ENCODE measurements at places on chromosomes 2 and 18.

DNA sequence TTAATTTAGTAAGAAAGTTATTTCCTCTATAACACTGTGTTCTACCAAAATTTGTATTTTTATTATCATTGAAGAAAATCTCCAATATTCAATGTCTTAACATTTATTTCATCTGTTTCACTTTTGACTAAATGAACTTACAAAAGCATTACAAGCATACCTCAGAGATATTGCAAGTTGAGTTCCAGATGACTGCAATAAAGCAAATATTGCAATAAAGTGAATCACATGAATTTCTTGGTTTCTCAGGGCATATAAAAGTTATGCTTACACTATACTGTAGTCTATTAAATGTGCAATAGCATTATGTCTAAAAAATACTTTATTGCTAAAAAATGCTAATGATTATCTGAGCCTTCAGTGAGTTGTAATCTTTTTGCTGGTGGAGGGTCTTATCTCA, 78.3 kb downstream of the TTC32 start:
- DNase-seq = no peak

DNA sequence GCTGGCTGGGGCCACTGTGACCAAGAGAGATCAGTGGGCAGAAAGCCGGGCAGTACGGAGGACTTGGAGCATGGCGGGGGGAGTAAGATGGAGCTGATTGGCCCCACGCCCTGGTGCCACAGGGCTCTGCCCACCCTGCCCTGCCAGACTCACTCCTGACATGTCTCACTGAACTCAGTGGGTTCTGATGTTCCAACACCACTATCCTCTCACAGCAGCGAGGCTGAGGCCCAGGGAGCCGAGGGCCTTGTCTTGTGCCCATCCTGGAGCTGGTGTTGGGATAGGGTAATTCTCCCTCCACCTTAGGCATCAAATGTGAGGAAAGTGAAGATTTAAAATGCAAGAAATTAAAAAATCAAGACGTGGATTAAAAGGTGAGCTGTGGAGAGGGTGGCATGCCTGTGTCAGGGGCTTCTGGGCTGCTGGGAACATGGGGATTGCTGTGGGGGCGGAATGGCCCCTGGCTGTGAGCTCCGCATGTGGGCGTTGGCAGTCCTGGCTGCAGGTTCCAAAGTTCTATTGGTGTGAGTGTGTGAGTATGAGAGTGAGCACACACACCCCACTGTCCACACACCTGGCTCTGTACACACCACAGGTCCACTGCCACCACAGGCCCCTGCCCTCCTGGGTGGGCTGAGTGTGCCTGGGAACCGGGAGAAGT, 283.5 kb upstream of the HS6ST1 start:
- DNase-seq = no peak

DNA sequence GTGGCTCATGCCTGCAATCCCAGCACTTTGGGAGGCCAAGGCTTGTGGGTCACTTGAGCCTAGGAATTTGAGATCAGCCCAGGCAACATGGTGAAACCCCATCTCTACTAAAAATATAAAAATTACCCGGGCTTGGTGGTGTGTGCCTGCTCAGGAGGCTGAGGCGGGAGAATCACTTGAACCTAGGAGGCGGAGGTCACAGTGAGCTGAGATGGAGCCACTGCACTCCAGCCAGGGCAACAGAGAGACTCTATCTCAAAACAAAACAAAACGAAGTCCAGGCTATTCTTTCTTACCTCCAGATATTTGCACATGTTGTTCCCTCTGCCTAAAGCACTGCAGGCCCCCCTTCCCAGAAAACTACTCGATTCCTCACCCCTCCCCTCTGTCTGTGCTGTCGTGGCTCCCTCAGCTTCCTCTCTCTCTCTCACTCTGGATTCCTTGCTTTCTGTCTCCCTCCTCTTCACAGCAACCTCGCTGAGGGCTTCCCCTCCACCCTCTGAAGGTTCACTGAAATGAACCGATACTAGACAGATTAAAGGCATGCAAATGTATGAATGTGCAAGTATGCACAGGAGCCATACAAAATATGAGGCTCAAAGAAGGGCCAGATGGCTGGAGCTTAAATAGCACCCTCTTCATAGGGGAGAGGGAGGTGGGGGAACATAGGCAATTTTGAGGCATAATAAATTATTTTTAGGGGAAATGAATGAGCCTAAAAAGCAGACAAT, 18.5 kb downstream of the TMEM177 start:
- DNase-seq = no peak

DNA sequence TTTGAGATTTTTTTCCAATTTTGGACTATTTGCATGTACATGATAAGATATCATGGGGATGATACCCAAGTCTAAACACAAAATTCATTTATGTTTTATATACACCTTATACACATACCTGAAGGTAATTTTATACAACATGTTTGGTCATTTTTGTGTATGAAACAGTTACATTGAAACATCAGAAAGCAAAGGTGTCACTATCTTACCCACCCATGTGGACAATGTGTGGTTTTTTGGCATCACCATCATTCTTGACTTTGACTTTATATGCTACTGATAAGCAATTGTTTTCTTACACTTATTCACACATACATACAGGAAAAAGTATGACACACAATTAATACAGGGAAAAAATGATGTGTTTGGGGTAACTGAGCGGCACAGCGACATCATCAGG, 51.0 kb upstream of the ACVR1 start:
- no peak for DNase-seq

GRCh38 chr2:121038891-121039616, 245.9 kb downstream of the TFCP2L1 start:
- peak; percentile 21 for DNase-seq

- DNase-seq = peak; percentile 4
Observed at GRCh38 chr2:206920951-206921350, 18.4 kb upstream of the CPO start.

DNA sequence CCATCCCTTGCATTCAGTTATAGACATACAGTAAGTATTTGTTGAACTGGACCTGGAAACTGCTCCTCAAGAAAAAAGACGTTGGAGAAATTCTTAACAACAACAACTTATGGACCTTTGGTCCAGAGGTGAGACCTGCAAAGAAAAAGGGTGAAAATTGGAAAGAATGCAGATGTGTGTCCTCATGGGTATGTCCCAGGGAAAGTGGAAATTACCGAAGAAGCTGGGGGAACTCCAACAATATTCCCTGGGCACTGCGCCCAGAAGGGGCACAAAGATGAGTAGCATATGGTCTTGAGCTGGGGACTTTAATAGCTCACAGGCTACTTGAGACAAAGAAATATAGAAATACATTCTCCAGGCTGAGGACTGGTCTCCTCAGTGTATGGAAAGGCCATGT, 35.5 kb upstream of the YWHAQ start:
- DNase-seq = no peak

DNA sequence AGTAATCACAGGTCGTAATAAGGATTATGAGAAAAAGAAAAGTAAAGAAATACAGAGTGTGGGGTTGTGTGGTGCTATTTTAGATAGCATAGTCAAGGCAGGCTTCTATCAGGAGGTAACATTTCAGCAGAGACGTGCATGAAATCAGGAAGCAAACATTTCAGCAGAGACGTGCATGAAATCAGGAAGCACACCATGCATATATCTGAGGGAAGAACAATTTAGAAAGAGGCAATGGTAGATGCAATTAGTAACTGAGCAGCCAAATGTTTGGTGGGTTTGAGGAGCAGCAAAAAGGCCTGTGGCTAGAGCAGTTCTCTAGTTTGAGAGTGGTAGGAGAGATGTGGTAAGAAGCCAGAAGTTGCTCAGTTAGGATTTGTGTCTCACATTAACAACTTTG, 713.7 kb downstream of the ADCYAP1 start:
- DNase-seq = no peak

GRCh38 chr2:169721016-169721415, 12.6 kb upstream of the KLHL23 start:
- no peak for DNase-seq
